Activated CD8-positive, alpha-beta T cell treated with anti-CD3 and anti-CD28 coated beads for 36 hours (primary cell): ENCODE measurements at places on chromosomes 13 and 19. TPM values are rescaled to one million over a fixed set of nuclear protein-coding genes. Genes with fewer than 3 reads are reported as not detected.

- no peak overlapping the region for H3K27ac ChIP-seq
- H3K4me1 ChIP-seq, result no peaks in the 10 kb centered on the region
- DNase-seq, result peak; percentile 56
- H3K36me3 ChIP-seq, result no peaks in the 10 kb centered on the region
- peaks cover 2% of the 10 kb centered on the region for H3K27me3 ChIP-seq
These were observed 2.1 kb downstream of the SEMA6B start for GRCh38 chr19:4557144-4557970.

- no peak overlapping the region for H3K4me3 ChIP-seq
- H3K27ac ChIP-seq, result no peak overlapping the region
- H3K27me3 ChIP-seq, result no peaks in the 10 kb centered on the region
- H3K36me3 ChIP-seq, result no peaks in the 10 kb centered on the region
- no peaks in the 10 kb centered on the region for H3K4me1 ChIP-seq
These were observed 309.5 kb downstream of the TEX29 start for GRCh38 chr13:111629926-111630325.

DNA sequence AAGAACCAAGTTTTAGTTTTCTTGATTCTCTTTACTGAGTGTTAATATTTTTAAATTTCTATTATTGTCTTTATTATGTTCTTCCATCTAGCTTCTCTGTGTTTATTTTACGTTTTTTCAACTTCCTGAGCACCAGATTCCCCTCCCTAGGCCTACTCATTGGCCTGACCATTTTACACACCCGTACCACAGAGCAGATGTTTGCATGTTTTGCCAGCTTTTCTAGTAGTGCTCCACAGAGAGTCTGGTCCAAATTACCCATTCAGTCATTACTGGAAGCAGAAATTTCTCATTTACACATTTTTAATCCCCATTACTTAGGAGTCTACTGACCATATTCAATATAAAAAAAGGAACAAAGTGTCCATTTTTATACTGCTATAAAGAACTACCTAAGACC, 66.9 kb downstream of the ING1 start:
- no peak for DNase-seq
- peaks cover 4% of the 10 kb centered on the region for H3K36me3 ChIP-seq
- peaks cover 11% of the 10 kb centered on the region for H3K27me3 ChIP-seq
- no peak overlapping the region for H3K27ac ChIP-seq
- H3K4me3 ChIP-seq, result no peak overlapping the region
- H3K4me1 ChIP-seq, result no peaks in the 10 kb centered on the region

Gene PSG1
- not detected for total RNA-seq

DNA sequence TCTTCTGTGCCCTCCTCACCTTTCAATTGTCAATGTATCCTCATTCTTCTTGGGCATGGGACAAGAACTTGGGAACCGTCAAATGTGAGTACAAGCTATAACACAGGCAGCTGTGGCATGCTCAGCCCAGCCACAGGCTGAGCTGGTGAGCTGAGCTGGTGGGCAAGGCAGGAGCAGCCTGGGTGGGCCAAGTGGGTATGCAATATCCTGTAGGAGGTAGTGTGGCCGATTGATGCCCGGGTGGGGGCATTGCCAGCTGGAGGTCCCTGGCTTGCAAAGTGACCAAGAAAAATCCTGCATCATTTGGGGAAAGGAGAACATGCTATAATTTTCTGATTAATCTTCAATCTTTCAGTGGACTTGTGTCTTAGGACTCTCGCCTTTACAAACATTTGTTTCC, 507.2 kb upstream of the SLC10A2 start:
- no peaks in the 10 kb centered on the region for H3K27me3 ChIP-seq
- H3K4me1 ChIP-seq, result no peaks in the 10 kb centered on the region
- H3K4me3 ChIP-seq, result no peak overlapping the region

DNA sequence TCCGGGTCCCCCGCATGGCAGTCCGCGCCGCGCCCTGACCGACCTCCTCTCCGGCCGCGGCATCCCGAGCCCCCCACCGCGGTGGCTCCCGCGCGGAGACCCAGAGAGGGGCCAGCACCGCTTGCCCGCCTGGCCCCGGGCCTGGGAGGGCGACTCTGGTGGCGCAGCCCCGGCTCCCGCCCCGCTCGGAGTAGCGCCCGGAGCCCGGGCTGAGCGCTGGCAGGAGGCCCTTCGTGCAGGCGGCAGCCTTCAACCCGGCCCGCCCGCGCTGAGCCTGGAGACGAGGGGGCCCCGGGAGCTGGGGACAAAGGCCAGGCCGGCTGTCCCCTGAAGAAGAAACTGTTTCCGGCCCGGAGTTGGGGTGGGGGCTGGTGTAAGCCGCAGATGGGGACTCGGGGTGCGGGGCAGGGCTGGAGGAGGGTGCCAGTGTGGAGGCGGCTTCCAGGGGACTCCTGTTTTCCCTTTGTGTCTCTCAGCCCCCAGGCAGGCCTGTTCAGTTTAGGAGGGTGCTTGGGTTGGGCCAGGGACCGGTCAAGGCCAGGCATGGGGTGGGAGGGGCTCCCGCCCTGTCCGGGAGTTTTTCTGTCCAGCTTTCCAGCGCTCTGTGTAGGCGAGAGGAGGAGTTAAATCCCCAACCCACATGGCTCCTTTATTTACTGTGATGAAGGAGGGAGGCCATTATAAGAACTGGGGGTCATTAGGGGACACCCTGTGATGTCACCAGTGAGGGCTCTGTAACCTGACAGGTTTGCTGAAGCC, 935 bp downstream of the LRP3 start:
- peak overlapping the region; percentile 35 for H3K4me3 ChIP-seq
- DNase-seq, result no peak
- H3K27me3 ChIP-seq, result peaks cover 24% of the 10 kb centered on the region
- H3K36me3 ChIP-seq, result no peaks in the 10 kb centered on the region
- H3K27ac ChIP-seq, result no peak overlapping the region

DNA sequence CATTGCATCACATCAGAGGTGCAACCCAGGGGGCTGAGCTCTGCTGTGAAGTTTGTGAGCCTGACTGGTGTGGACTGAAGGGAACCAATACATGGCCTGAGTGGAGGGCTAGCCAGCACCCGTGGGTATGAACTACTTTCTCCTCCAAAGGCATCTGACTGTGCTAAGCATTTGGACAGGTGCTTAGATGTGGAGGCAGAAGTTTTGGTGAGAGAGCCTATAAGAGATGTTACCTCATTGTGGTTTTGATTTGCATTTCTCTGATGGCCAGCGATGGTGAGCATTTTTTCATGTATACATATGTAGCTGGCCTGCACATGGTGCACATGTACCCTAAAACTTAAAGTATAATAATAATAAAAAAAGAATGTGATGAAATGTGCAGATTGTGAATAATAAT, 46.9 kb downstream of the TEX29 start:
- no peak overlapping the region for H3K4me3 ChIP-seq
- no peak for DNase-seq
- no peak overlapping the region for H3K27ac ChIP-seq
- H3K27me3 ChIP-seq, result no peaks in the 10 kb centered on the region

GRCh38 chr19:1780272-1780958, 27.1 kb downstream of the ONECUT3 start:
- no peaks in the 10 kb centered on the region for H3K36me3 ChIP-seq
- no peak for DNase-seq
- no peak overlapping the region for H3K27ac ChIP-seq
- peaks cover 2% of the 10 kb centered on the region for H3K4me1 ChIP-seq

- H3K4me1 ChIP-seq, result peaks cover 4% of the 10 kb centered on the region
- no peak overlapping the region for H3K4me3 ChIP-seq
- no peaks in the 10 kb centered on the region for H3K27me3 ChIP-seq
- H3K27ac ChIP-seq, result no peak overlapping the region
- no peaks in the 10 kb centered on the region for H3K36me3 ChIP-seq
These were observed 52.2 kb upstream of the RANBP3 start for GRCh38 chr19:6030214-6030507.

Gene SLC7A1
- total RNA-seq, result 124 TPM

Gene APOC4
- not detected for total RNA-seq

- H3K4me3 ChIP-seq, result peak overlapping the region; percentile 39
- H3K4me1 ChIP-seq, result peaks cover 41% of the 10 kb centered on the region
- H3K27me3 ChIP-seq, result no peaks in the 10 kb centered on the region
- H3K27ac ChIP-seq, result peak overlapping the region; percentile 75
- H3K36me3 ChIP-seq, result no peaks in the 10 kb centered on the region
- peak; percentile 40 for DNase-seq
These were observed 4.3 kb downstream of the NANOS3 start for GRCh38 chr19:13881251-13881691.

DNA sequence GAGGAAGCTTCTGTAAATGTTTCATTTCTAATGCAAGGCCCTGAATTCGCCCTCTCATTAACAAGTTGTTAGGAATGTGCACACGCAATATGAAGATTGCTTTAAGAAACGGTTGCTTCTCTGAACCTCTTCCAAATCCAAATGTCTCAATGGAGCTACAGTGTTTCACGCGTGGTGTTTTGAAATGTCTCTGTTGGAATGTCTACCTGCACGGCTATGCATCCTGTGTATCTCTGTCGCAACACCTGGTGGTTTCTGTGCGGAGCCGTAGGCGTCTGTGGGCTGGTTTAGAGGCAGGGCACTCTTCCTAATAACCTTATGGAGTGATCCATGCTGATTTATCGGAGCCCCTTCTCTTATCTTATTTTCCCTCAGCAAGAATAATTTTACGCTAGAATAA, 1584.2 kb upstream of the SLC10A2 start:
- no peak overlapping the region for H3K27ac ChIP-seq
- no peaks in the 10 kb centered on the region for H3K36me3 ChIP-seq
- no peaks in the 10 kb centered on the region for H3K4me1 ChIP-seq
- H3K4me3 ChIP-seq, result no peak overlapping the region
- no peak for DNase-seq

Gene CACNG6
- total RNA-seq, result not detected

DNA sequence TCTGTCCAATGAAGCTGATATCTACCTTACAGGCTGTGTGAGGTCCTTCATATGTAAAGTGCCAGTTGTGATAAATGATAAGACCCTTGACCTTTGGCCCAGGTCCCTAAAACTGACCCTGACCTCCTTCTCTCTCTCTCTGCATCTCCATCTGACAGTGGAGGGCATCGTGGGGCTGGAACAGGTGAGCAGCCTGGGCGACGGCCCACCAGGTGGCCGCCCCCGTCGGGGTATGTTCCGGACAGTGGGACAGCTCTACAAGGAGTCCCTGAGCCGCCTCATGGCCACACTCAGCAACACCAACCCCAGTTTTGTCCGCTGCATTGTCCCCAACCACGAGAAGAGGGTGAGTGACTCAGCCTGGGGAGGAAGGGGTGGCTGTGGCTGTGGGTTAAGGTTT, 53.7 kb downstream of the MYH14 start:
- no peak for DNase-seq
- no peaks in the 10 kb centered on the region for H3K4me1 ChIP-seq
- no peak overlapping the region for H3K4me3 ChIP-seq
- peaks cover 3% of the 10 kb centered on the region for H3K36me3 ChIP-seq
- H3K27me3 ChIP-seq, result peaks cover 16% of the 10 kb centered on the region
- no peak overlapping the region for H3K27ac ChIP-seq

GRCh38 chr13:42071672-42072419, 23.4 kb downstream of the DGKH start:
- H3K4me3 ChIP-seq, result no peak overlapping the region
- H3K27ac ChIP-seq, result no peak overlapping the region
- peaks cover 16% of the 10 kb centered on the region for H3K36me3 ChIP-seq
- peak; percentile 13 for DNase-seq
- no peaks in the 10 kb centered on the region for H3K27me3 ChIP-seq
- H3K4me1 ChIP-seq, result peaks cover 29% of the 10 kb centered on the region

GRCh38 chr13:108093616-108094015, 121.7 kb downstream of the LIG4 start:
- H3K4me1 ChIP-seq, result peaks cover 6% of the 10 kb centered on the region
- H3K27ac ChIP-seq, result no peak overlapping the region
- H3K27me3 ChIP-seq, result no peaks in the 10 kb centered on the region
- no peak for DNase-seq

Gene PCDH9
- 0.14 TPM for total RNA-seq

- peak; percentile 45 for DNase-seq
- peaks cover 21% of the 10 kb centered on the region for H3K4me1 ChIP-seq
- H3K27me3 ChIP-seq, result no peaks in the 10 kb centered on the region
- peak overlapping the region; percentile 95 for H3K27ac ChIP-seq
These were observed 627 bp downstream of the GCDH start for GRCh38 chr19:12891553-12892021.

DNA sequence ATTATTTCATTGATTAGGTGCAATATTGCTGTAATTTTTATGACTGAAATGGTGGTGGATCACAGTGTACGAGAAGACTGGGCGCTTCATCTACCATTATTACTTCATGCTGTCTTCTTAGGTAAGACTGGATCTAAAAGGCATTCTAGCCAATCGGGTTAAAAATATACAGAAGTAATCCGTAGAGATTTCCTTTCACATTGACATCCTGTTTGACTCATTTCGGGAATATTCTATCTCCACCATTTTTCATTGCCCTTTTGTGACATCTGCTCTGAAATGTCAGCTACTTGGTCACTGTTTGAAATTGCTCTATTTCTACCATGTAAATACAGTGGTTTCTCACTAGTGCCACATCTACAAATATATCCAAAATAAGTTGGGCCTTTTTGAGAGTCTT, 90.2 kb downstream of the ZAR1L start:
- no peak overlapping the region for H3K27ac ChIP-seq
- H3K27me3 ChIP-seq, result no peaks in the 10 kb centered on the region
- no peaks in the 10 kb centered on the region for H3K36me3 ChIP-seq
- no peak overlapping the region for H3K4me3 ChIP-seq
- DNase-seq, result no peak
- no peaks in the 10 kb centered on the region for H3K4me1 ChIP-seq

- no peak overlapping the region for H3K4me3 ChIP-seq
- H3K4me1 ChIP-seq, result peaks cover 3% of the 10 kb centered on the region
- no peak for DNase-seq
- H3K27me3 ChIP-seq, result peaks cover 31% of the 10 kb centered on the region
- H3K36me3 ChIP-seq, result no peaks in the 10 kb centered on the region
- no peak overlapping the region for H3K27ac ChIP-seq
These were observed 351.7 kb upstream of the ARGLU1 start for GRCh38 chr13:106919638-106920037.

GRCh38 chr19:31132753-31133110, 216.5 kb downstream of the TSHZ3 start:
- no peaks in the 10 kb centered on the region for H3K4me1 ChIP-seq
- no peak for DNase-seq
- H3K27ac ChIP-seq, result no peak overlapping the region

Gene KIR3DL1
- 0.14 TPM for total RNA-seq

Gene ZIC5
- not detected for total RNA-seq

DNA sequence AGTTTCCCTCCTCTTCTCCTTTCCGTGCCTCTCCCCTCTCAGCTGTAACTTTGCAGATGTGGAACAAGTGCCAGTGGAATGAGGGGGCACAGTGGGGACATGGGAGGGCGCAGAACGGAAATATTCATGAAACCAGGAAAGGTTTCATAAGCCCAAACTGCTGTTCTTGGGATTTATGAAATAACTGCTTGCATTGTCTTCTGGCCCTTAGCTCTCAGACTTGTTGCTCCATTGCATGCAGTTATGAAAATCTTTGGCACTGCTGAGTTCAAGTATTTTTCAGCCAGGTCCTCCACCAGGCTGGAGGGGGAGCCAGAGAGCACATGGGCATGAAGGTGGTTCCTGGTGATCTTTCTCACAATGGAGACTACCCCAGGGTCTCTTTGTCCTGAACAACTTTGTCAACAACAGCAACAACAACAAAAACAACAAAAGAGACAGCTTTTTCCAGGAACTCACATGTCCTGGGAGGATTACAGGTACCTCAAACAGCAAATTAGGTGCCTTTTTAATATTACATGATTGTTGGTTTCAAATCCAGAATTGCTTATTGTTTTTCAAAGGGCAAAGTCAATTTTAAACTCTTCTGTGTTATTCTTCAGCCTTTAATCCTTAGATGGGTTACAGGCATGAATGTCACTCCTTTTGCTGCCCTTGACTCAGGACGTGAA, 1.5 kb downstream of the RGCC start:
- H3K27me3 ChIP-seq, result peaks cover 4% of the 10 kb centered on the region
- H3K4me1 ChIP-seq, result peaks cover 50% of the 10 kb centered on the region
- peaks cover 50% of the 10 kb centered on the region for H3K36me3 ChIP-seq
- H3K4me3 ChIP-seq, result peak overlapping the region; percentile 80
- DNase-seq, result peak; percentile 81
- H3K27ac ChIP-seq, result peak overlapping the region; percentile 96

Gene SOX1
- total RNA-seq, result not detected
